ENCODE measurements at places on chromosomes 7 and 10. TPM values are rescaled to one million over a fixed set of nuclear protein-coding genes. Genes with fewer than 3 reads are reported as not detected.

The FXYD4 gene
- polyA plus RNA-seq: 5.5 TPM

GRCh38 chr7:130379921-130380860, at the start of gene CPA1:
CPA1 (plus strand) TSS chr7:130380494; CDS start chr7:130380521, 27 bp downstream.
- no peak for DNase-seq

The PCBD1 gene
- 119 TPM for polyA plus RNA-seq

DNA sequence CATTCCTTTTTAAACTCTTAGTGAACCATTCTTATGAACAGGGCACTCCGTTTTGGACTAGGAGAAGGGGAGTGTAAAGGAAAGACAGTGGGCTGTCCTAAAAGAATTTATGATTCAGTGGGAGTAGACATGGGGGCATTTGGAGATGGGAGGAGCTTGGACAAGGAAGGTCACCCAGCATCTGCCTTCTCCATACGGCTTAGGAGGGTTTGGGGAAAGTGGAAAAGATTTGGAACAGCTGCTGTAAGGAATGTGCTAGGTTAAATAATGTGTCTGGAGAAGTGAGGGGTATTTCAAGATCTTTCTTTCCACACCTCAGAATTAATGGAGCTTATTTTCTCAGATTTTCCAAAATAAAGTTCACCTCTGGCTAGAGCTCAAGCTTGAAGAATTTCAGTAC, 24.0 kb downstream of the SLC35G1 start:
- DNase-seq: no peak

DNA sequence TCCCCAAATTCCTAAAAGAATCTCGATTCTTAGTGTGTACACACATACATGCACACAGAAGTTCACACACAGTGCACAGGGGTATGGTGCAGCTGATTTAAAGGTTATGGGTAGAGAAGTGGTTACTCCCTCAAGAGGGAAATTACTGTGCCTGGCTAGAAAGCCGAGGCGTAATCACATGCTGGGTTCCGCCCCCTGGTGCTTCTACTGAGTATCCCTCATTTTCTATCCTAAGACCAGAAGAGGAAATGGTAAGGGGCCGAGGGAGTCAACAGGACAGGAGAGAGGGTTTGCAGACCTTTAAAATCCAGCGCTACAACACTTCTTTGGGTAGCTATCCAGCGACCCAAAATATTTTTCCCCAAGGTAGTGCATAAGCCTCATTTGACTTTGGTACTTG, 147.3 kb upstream of the TMEM196 start:
- no peak for DNase-seq

The MTG1 gene
- 67.3 TPM for polyA plus RNA-seq

The GRID2IP gene
- polyA plus RNA-seq: 1.1 TPM

DNA sequence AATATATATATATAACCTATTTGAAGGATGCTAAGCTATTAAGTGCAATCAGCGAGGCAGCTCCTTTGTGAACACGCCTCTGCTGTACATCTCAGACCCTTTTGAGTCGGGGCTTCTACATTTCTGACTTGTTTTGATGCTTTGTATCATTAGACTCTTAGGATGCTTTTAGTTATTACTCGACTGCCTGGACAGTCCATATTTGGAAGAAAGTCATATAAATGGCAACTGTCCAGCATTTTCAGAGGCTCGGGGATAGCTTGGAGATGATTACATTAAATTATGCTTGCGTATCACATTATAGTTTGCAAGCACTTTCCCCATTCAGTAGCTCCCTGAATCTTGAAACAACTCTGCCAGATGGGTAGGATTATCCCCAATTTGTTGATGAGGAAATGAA, 257.9 kb downstream of the PTEN start:
- no peak for DNase-seq

DNA sequence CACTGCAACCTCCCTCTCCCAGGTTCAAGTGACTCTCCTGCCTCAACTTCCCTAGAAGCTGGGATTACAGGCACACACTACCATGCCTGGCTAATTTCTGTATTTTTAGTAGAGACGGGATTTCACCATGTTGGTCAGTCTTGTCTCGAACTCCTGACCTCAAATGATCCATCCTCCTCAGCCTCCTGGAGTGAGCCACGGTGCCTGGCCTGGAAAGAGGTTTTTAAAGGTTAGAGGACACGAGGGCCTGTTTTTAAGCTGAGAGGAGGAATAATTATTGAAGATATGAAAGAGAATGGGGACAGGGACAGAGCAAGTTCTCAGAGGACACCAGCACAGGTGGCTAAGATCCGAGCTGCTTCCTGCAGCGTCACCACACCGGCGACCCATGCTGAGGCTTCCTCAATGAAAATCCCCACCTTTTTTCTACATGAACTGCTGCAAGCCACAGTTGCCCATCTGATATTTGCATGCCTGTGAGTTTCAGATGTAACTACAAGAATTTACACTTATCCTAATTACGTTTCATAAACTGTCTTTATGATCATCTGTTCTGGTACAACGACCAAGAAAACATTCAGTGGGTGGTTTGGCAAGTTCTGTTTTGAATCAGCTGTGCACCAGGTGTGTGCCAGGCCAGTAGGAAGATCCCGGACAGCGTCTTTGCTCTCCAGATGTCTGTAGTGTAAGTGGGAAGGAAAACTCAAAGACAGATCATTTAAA, 76.0 kb downstream of the HIP1 start:
- no peak for DNase-seq

The GJD4 gene
- polyA plus RNA-seq: 0.14 TPM

- DNase-seq: no peak
Observed at GRCh38 chr7:151375530-151376217, 34.1 kb downstream of the NUB1 start.

DNA sequence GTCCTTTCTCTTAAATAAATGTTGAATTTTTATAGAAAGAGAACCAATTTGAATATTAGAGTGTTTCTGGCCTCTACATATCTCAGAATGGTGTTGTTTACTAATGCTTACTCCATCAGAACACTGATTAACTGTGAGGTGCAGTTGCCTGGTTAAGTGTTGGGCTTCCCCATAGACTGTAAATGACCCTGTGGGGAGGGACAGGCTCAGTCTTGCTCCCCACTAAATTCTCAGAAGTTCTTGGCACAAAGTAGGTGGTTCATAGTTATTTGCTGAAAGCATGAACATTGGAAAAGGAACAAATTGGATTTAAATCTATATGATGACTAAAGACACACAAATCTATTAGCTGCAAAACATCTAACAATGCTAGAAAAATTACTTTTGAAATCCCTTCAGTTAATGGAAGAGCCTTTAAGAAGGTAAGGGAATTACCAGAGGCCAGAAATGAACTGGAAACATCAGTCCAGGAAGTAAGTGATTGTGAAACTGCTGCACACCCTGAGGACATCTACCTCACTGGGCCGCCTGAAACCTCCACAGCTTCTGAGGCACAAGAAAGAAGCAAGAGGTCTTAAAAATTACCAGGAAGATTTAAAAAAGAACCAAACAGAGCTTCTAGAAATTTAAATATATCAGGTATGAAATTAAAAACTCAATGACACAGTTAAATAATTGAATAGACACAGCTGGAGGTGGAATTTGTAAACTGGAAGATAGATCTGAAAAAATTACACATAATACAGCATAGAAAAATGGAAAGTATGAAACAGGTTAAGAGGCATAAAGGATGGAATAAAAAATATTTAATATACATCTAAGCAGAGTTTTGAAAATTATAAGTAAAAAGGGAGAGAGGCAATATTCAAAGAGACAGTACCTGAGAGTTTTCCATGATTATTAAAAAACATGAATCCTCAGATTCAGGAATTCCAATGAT, 17.8 kb upstream of the COMTD1 start:
- no peak for DNase-seq

- peak; percentile 69 for DNase-seq
Observed at GRCh38 chr7:79452032-79452494, 1.4 kb downstream of the MAGI2 start.

DNA sequence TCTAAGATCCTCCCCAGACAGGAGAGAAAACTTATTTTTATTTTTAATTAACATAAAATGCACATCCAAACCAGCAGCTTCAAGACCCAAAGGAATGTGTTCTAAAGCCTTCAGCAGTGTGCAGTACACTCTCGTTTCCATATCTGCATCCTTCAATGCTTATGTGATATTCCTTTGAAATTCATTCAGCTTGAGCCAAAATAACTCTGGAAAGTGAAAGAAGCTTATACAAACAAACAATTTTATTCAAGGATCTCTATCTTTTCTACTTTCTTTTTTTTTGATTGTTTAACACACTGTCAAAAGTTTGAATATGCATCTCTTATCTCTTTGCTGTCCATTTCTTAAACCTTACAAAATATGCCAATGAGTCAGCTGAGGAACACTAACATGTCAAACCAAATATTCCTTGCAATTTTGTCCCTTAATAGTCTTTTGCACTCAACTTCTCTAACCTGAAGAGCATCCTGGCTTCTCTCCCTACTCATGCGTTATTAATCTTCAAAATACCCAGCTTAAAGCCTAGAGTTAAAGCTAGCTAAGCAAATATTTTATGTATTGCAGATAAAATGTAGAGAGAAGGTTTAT, 124.3 kb downstream of the THSD7A start:
- DNase-seq: no peak

GRCh38 chr7:158396982-158397862, 190.4 kb downstream of the PTPRN2 start:
- DNase-seq: no peak

- DNase-seq: no peak
Observed at GRCh38 chr7:121796381-121796780, 76.6 kb upstream of the PTPRZ1 start.

DNA sequence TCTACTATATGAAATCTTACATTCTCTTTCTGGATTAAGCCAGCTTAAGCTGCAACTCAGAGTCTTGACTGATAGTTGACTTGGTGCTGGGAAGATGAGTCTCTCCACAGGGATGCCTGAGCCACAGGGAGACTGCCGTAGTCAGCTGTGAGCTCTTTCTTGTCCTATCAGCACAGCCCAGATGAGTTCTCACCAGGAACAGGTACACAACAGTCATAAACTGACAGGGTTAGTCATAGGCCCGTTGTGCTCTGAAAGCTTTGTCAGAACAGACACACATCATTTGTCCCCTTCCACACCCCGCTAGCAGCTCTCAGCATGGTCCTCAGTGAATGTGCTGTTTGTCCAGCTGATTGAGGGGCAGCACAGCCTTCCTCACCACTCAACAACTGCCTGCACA, 221.6 kb downstream of the RPS24 start:
- DNase-seq: no peak

DNA sequence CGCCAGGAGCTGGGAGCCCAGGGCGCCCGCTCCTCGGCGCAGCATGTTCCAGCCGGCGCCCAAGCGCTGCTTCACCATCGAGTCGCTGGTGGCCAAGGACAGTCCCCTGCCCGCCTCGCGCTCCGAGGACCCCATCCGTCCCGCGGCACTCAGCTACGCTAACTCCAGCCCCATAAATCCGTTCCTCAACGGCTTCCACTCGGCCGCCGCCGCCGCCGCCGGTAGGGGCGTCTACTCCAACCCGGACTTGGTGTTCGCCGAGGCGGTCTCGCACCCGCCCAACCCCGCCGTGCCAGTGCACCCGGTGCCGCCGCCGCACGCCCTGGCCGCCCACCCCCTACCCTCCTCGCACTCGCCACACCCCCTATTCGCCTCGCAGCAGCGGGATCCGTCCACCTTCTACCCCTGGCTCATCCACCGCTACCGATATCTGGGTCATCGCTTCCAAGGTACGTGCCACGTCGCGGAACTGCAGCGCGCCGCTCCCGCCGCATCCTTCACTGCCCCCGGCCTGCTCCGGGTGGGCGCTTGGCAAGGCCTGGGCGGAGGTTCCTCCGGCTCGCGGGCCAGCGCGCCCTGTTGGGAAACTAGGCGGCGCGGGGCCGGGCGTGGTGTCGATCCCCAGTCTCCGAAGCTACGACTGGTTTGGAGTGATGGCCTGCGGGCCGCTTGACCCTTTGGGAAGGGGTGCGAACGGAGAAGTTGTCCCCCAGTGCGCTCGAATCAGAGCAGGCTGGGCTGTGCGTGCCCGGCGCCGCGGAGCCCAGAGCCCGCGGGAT, 868 bp downstream of the EMX2 start:
- DNase-seq: no peak

The ADGRA1 gene
- polyA plus RNA-seq: 1.6 TPM

The NUPR2 gene
- 3.5 TPM for polyA plus RNA-seq

All from renal cortex interstitium (tissue), 15 donors.